ENCODE measurements at places on chromosomes 3 and 15.
A peak's percentile ranks its signal among the peaks of the same experiment; 100 is the strongest.

DNA sequence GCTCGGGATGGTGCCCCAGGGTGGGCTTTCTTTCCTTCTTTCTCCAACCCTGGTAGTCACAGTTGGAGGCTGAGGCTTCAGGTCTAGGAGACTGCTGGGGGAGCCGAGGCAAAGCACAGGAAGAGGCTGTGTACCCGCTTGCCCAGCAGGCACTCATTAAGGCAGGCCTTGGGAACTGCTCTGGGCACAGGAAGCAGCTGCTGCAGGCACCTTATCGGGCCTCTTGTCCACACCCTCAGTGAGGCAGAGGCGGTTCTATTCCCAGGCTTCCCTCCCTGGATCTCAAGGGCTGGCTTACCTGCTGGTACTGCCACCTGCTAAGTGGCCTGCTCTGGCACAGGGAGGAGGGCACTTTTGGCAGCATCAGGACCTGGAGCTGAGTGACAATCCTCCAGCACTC lies 15.8 kb upstream of the GRM2 start:
- DNase-seq: no peak

DNA sequence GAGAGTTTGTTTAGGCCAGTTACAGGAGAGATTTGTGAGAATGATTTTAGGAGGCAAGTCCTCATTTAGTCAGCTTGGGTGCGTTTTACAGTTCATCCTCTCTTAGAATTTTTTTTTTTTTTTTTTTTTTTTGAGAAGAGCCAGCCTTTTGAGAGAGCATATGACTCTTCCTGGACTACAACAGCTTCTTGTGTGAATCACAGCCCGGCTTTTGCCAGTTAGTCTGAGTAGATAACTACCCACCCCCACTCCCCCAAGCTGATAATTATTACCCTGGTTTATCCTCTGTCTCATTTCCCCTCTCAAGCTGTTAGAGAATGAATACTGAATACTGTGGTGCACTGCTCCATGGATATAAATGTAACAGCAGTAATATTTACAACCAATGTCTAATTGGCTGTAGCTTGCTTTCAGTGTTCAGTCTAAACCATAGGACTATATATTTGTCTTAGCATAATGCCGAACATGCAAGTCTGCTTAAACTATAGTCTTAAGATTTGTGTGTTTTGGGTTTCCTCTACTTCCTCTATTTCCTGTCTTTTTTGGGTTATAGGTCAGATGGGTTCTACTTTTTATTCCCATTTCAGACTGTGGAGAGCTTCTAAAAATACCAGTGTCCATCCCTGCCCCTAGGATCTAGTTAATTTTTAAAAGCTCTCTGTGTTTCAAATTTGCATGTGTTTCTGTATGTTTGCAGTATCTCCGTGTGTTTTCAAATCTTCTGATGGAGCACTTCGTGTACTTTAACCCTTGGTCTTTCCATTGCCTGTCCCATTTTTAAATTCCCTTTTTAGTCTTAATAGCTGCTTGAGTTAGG lies 8.0 kb downstream of the CHD2 start:
- no peak for DNase-seq

DNA sequence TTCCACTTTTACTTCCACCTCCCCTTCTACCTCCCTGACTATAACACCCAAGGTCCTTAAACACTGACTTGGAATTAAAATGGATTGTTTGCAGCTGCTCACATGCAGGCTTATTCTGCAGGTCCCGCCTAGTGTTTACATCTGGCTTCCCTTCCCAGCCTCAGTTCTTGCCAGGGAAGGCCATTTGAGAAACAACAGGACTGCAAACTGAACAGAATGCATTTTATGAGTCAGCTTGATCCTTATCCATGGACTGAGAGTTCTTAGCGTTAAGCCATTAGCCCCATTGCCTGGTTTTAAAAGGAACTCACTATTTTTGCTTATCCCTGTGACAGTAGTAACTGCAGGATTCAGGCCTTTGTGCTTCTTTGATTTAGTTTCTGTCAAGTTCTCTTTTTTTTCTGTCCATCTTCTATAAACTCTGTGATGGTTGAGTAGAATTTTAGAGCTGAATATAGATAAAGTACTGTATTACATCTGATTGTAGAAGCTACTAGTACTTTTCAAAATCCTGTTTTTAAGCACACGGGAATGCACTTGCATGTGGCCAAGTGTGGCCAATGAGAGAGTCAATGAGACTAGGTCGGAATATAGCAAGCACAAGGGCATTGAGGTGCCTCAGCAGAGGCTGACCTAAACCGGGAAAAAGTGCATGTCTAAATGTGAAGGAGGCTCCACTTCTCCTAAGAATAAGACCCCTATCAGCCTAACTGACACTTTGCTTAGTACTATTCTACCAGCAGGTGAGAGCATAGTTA lies 106.4 kb downstream of the TUSC7 start:
- peak; percentile 52 for DNase-seq

DNA sequence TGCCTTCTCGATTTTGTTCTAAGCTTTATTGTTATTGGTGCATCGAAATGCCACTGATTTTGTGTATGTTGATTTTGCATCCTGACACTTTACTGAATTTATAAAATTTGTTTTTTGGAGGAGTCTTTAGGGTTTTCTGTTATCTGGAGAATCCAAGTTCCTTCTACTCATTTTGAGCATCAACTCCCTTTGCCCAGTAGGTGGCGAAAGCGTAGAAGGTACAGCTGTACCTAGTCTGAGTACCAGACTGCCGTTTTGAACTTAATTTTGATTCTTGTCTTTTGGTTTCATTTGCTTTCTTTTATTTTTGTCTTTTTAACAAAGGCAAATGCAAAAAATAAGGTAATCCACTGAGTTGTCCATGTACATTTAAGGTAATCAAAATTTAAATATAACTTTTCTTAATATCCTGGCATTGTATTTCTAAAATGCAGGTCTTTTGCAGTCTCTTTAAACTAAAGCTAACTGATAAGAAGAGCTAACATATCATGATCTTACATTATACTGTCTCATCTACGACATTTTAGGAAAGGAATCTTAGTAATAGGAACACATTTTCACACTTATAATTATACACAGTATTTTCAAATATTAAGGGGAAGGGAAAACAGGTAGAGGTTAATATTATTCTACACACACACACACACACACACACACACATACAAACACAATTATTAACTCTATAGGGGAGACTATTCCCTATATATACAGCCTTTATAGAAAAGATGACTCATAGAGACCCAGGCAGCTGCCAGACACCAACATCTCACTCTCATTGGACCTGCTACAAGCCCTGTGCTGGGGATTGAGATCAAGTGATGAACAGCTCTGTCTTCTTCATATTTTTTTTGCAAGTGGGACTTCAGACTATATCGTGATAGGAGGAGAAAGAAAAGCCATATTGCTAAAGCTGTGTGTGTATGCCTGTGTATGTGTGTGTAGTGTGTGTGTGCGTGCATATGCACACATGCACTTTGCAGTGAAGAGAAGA lies 71.8 kb downstream of the SYNPR start:
- peak; percentile 16 for DNase-seq

- no peak for DNase-seq
These were observed 183.7 kb upstream of the KCNH8 start for GRCh38 chr3:18964640-18965039.

DNA sequence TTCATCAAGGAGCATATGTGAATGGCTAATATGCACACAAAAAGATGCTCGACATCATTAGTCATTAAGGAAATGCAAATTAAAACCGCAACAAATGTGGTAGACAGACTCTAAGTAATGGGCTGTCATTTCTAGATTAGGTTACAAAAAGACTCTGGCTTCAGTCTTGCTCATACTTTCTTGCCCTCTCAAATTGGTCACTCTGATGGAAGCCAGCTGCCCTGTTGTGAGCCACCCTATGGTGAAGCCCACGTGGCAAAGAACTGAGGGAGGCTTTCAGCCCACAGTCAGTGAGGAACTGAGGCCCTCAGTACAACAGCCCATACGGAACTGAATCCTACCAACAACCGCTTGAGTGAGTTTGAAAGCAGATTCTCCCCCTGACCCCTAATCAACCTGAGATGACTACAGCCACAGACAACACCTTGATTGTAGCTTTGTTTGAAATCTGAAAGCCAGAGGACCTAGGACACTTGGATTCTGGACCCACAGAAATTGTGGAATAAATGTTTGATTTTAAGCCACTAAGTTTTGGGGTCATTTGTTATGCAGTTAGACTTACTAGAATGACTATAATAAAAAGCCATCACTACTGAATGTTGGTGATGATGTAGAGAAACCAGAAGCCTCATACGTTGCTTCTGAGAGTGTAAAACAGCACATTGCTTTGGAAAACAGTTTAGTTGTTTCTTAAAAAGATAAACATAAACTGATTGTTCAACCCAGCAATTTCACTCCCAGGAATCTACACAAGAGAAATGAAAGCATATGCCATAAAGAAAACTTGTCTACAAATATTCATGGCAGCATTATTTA lies 45.7 kb downstream of the EHHADH start:
- no peak for DNase-seq

GRCh38 chr3:4467522-4467867 lies 426 bp upstream of the SUMF1 start:
- DNase-seq: no peak

DNA sequence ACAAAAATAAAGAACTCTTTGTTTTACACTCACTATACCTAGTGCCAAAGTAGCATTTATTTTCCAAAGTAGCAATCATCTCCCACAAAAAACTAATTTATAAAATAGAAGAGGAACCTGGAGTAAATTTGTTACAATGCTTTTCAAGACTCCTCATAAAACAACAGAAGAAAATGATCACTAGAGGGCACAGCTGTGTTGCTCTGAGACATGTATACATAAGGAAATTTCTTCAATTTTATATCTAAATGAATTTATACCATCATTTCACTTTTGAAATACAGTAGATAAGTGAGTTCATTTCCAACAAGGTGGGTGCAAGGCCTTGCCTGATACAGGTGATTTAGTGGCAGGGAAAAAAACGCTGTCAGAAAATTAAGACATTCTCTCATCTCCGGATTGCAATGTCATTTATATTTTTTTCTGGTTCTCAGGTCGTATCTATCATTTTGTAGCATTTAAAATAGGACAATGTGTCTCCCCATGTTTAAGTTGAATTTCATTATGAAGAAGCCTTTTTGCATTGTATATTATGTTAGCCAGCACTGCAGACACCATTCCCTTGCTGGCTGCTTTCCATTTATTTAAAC lies 25.3 kb upstream of the ARHGEF26 start:
- DNase-seq: no peak
